ENCODE measurements at places on chromosomes 6 and 20.

GRCh38 chr6:32607263-32607987, 17.8 kb upstream of the HLA-DRB1 start:
- DNase-seq = no peak

DNA sequence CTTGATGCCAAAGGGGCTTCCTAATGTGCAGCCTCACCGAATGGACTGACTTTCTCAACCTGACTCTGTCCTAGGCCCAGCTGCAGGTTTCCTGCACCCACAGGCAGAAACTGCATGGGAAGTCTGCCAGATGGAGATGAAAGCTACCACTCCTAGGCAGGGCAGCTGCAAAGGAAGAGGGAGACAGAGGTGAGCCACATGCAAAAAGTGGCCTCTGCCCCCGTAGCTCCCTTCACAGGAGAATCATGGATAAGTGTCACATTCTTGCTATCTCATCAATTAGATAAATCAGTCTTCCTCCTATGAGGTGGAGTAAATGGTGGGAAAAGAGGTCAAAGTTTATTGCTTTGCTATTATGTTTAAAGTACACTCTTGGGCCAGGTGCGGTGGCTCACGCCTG, 191.3 kb downstream of the ALDH8A1 start:
- no peak for DNase-seq

DNA sequence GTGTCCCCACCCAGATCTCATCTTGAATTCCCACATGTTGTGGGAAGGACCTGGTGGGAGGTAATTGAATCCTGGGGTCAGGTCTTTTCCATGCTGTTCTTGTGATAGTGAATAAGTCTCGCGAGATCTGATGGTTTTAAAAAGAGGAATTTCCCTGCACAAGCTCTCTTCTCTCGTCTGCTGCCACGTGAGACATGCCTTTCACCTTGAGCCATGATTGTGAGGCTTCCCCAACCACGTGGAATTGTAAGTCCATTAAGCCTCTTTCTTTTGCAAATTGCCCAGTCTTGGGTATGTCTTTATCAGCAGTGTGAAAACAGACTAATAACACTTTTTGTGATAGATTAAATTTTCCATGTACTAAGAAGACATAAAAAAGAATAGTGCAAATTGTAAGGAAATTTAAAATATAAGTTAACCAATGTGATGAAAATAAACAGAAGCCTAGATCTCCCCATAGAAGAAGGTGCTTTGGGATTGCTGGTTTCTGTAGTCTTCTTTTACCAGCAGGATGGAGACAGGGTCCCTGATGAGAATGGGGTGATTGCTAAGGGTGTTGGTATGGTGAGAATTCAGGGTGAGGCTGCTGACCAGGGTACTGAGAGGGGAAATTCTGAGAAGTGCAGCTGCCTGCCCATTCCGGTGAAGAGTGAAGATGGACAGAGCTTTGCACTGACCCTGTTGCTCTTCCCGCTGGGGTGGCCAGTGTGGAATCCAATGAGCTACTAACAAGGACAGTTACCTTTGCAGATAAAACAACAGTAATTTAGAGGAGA, 50.7 kb downstream of the BMP2 start:
- no peak for DNase-seq

DNA sequence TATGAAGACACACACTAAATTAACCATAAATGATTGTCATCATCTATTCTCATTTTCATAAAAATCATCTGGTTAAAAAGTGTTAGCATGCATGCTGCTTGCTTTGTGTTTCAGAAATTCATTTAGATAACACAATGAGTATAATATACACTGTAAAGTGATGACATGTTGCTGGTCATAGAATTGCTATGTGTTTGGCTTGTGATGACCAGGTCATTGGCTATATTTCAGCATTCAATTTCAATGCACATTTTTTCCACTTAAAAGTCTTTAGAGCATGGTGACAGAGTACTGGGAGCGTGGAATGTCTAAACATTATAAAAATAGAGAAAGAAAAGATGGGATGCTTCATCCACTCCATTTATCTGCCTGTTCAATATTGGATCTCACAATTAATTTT, 1291.1 kb upstream of the MAP3K7 start:
- DNase-seq = no peak

GRCh38 chr6:11356404-11357155, 124.1 kb upstream of the NEDD9 start:
- no peak for DNase-seq

GRCh38 chr6:44224965-44225305, 1.5 kb downstream of the SLC29A1 start:
- DNase-seq = no peak

All from stimulated activated CD8-positive, alpha-beta memory T cell treated with anti-CD3 and anti-CD28 coated beads, Interleukin-7, amount 100 ng/mL, for 1 hour (primary cell).